ENCODE measurements at places on chromosomes 1 and 21.

DNA sequence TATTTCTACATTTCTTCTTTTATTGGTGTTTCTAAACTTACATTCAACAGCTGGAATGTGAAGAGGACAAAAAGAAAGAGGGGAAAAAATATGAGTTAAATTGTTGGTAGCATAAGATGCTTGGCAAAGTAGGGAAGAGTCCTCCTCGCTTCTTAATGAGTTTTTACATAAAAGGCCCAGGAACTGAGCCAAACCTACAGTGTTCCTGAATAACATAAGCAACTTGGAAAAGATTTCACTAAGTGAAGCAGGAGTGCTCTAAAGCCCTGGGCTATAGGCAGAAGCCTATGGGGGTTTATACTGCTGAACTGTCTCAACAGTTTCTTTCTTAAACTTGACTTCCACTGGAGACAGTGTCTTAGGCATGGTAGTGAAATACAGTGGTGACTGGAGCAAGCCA lies 115.0 kb upstream of the USP25 start:
- no peak for DNase-seq

DNA sequence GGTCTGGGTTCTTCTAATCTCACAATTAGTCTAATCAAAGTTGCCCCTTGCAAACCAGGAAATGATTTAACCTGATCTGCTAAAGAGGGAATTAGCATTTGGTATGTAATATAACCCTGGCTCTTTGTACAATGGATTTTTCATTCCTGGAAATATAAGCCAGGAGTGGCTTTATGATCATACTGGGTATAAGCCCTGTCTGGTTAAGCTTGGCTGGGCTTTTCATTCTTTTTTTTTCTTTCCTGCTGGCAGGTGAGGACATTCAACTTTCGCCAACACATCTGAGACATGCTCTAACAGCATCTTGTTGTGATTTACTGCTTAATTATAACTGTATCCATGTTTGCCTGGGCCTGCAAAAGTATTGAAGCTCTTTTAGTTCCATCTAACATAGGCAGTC lies 20.4 kb upstream of the SDE2 start:
- DNase-seq: no peak

DNA sequence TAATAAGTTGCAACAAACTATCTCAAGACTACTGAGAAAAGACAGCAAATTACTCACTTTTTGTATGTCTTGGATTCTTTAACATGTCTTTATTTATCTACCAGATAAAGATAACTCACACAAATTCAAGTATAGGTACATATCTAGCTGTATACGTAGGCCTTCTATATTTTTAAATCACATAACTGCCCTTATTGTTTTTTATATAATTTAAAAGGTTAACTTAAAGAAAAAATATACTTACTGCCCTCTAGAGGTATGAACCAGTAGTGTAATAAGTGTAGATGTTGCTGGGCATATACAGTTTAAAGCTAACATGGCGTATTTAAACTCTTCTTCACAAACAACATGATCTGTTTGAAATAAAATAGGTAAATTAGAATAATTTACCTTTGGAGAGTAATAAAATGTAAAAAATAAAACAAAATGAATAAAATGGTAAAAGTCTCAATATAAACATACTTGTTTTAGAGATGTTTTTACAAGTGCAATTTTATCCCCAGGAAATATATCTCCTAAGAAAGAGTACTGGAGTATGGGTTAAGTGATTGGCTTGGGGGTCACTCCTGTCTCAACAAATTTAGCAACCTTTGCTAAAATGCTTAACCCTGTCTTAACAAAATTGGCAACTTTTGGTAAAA lies 235.2 kb downstream of the KCNT2 start:
- DNase-seq: peak; percentile 18

GRCh38 chr1:100622037-100622436 lies 84.1 kb downstream of the GPR88 start:
- DNase-seq: no peak

Data from brain (organoid and tissue), 16 donors.